ENCODE measurements at places on chromosomes 5 and 9.

- no peak for DNase-seq
Measured at GRCh38 chr9:94593459-94594345, at the start of gene FBP2. FBP2 (minus strand) TSS chr9:94593824; CDS start chr9:94593726, 98 bp downstream.

- no peak for DNase-seq
Measured at GRCh38 chr5:78589923-78590322, 58.6 kb downstream of the LHFPL2 start.

GRCh38 chr5:164680812-164681520, 1175.5 kb downstream of the MAT2B start:
- no peak for DNase-seq

- no peak for DNase-seq
Measured at GRCh38 chr9:28542928-28543327, 969.6 kb upstream of the C9orf72 start.

DNA sequence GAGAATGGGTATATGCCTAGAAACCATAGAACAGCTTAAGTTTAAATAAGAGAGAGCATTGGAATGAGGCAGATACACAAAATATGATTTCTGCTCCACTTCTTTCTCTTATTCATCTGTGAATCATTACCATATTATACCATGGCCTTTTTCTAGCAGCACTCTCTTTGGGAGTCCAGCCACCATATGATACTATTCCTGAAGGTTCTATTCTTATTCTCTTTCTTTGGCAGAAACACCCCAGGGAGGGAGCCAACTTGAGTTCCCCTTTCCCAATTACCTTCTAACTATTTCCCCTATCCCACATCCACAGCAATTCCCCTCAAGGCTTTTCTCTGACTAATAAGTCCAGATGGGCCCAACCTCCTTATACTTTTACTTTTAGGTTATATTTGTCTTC, 55.9 kb downstream of the NDUFAF2 start:
- no peak for DNase-seq

GRCh38 chr9:7756088-7756487, 43.5 kb downstream of the DMAC1 start:
- no peak for DNase-seq
